ENCODE measurements at places on chromosomes 6 and 20.

GRCh38 chr6:33694401-33694931 lies 17.0 kb downstream of the UQCC2 start:
- DNase-seq: no peak

DNA sequence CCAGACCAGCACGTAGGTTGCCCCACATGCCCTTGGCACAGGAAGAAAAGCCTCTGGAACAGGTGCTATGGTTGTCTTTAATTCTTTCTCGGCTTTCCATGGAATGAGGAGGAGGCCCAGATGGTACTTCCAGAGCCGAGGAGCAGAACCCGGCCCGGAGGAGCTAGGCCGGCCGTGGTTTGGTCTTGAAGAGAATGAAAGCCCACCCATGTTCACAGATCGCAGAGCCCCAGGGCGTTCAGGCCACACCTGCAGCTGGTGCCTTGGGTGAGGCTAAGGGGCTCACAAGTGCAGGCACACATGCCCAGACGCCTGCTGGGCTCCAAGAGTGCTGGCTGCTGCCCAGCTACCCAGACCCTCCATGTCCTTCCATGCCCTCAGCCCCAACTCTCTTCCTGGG lies 20.0 kb downstream of the EDN3 start:
- no peak for DNase-seq

- no peak for DNase-seq
These were observed 816.3 kb downstream of the DHX35 start for GRCh38 chr20:39778431-39778830.

DNA sequence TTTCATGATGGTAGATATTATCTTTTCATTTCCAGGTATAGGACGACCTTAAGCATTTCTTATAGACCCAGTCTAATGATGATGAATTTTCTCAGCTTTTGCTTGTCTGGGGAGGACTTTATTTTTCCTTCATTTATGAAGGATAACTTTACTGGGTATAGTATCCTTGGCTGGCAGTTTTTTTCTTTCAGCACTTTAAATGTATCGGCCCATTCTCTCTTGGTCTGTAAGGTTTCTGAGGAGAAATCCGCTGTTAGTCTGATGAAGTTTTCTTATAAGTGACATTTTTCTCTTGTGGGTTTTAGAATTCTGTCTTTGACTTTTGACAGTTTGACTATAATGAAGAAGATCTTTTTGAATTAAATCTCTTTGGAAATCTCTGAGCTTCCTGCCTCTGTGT lies 144.7 kb upstream of the SLC22A23 start:
- DNase-seq: no peak

GRCh38 chr6:23561732-23562131 lies 564.3 kb upstream of the NRSN1 start:
- no peak for DNase-seq

DNA sequence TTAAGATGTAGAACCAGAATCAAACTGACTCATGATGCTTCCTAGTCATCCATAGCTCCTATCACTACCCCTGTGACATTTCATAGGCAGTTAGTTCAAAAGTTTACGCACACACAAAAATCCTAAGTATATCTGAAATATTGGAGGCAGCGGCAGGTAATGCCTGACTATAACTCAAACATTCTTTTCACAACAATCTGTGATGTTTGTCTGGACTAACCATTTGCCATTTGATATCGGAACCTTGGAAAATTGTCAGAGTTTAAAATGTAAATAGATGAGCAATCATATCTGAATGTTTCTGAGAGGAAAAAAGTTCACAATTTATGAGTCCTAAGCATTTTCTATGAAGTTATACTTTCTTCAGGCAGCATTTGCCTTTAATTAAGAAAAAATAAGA lies 1078.2 kb downstream of the EPHA7 start:
- DNase-seq: no peak

DNA sequence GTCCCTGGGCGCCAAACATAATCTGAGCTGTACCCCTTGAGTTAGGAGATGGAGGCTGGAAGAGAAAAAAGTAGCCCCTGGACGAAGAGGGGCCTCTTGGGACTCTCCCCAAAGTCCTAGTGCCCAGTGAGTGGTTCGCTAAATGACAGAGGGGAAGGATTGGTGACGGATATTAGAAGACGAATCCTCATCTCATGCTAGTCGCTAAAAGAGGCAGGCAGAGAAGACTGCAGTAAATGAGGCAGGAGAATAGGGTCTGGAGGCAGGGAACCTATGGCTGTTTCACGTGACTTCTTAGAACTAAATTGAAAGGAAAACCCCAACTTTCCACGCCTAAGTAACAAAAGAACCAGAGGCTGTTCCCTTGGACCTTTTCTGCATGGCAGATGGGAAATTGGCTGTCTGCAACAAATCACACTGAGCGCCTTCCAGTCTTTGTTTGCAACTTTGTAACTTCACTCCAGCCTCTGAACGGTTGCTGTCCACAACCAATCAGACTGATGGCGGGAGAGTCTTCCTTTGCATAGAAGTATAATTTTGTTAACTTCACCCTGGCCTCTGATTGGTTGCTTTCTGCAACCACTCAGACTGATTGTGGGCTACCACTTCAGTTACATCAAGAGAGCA lies 731 bp upstream of the RBL1 start:
- DNase-seq: no peak

DNA sequence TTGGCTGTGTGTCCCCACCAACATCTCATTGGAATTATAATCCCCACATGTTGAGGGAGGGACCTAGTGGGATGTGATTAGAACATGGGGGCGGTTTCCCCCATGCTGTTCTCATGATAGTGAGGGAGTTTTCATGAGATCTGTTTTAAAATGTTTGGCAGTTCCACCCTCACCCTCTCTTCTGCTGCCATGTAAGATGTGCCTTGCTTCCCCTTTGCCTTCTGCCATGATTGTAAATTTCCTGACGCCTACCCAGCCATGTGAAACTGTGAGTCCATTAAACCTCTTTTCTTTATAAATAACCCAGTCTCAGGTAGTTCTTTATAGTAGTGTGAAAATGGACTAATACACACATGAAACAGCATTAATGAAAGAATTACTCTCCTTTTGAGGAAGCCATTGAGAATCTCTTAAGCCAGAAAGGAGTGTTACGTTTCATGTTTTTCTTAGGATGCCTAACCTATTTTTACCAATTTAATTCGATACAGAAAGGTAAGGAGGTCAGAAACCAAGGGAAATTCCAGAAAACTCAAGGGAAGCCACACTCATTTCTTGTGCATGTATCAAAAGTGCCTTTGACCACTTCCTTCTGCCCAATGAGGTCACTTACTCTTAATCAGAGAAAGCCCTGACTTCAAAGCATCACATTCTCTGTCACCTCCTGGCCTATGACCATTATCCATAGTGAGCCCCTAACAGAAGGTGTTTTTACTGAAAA lies 24.7 kb upstream of the HINT3 start:
- DNase-seq: no peak

GRCh38 chr6:11174242-11174611 lies 58.2 kb downstream of the NEDD9 start:
- DNase-seq: no peak

DNA sequence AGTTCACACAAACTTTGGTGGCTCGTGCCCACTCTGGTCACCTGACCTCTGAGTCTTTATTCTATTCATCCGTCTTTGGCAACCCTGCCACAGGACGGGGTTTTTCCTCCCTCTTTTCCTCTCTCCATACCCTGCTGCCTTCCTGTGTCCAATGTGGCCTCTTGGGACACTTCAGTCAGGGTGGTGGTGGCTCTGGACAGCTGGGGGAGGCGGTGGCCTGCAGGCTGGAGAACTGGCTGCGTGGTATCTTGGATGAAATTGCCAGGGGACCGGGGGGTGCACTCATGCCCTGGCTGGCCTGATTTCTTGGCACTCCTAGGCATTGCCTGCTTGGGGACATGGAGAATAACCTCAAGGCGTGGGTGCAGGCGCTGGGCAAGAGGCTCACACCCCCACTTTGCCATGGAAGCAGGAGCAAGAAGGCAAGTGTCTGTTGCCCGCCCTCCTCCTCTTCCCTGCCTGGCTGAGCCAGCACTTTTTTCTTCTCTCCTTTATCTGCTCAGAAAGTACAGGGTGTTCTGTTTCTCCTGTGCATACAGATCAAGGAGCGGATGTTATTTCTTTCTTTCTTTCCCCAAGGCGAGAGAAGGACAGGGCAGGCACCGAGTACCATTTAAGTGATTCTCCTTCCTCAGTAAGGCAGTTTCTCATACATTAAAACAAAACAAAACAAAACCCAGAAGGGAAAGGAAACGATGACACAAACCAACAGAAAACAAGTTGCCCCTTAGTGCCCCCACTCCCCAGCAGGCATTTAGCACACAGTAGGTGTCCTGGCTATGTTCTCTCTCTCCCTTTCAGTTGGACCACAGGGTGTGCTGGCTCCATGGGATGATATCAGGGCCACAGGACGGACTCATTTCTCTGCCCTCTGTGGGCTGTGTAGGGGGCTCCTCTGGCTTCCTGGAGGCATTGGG lies 155.5 kb upstream of the RNF24 start:
- peak; percentile 53 for DNase-seq

- DNase-seq: peak; percentile 27
These were observed 197.0 kb downstream of the UTRN start for GRCh38 chr6:144482142-144482541.

DNA sequence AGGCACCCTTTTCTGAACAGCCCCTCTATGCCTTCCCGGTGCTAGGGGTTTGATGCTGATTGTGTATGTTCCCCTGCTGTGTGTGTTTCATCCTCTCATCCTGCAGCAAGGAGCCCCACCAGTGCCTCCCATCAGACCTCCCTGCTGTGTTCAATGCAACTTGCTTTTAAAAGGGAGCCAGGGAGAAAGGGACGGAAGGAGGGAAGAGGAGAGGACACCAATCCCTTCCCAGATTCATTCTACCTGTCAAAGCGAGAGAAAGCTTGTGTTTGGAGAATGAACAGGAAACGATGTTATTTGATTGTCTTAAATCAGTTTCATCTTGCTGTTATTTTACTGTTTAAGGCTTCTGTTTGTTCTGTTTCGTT lies 259.2 kb downstream of the ADGB start:
- peak; percentile 65 for DNase-seq

- no peak for DNase-seq
These were observed 2.5 kb downstream of the CHD6 start for GRCh38 chr20:41615676-41616075.

- no peak for DNase-seq
These were observed 270.0 kb upstream of the ZFP64 start for GRCh38 chr20:52461582-52461981.

DNA sequence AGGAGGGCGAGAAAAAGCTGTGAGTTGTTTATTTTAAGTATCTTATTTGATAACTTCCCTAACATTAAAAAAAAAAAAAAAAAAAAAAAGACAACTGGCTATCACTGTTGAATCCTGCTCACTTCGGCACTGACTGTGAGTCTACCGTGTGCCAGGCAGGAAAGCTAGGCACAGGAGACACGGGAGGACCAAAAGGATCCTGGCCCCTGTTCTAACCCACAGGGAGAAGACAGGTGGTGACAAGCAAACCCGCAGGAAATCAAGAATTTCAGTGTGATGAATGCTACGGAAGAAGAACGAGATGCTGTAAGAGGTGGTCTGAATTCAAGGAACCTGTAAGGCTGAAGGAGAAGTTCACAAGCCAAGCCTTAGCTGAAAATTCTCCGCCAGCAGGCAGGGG lies 94.7 kb upstream of the NFATC2 start:
- DNase-seq: no peak

DNA sequence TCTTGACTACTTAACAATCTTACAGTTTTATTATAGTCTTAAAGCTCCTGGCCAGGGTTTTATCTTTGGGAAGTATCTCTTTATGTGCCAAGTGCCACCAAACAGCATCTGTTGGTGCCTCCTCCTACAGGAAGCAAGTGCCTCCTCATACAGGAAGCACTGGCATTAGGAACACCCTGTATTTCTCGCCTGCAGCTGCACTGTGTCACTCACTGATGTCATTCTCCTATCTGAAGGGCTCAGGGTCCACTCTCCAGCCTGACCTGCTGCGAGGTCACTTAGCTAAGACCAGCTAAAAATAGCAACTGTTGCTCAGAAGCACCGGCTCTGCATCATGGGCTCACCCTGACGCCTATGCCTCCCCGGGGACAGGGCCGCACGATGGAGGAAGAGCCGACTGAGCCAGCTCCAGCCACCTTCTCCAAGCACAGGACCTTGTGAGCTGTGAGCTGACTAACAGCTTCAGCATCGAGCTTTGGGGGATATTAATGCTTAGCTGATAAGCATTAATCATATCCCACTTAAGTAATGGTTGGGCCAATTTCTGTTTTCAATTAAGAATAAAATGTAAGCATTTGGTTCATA lies 66.3 kb upstream of the CD93 start:
- DNase-seq: no peak

- DNase-seq: no peak
These were observed 195.5 kb upstream of the PRDM1 start for GRCh38 chr6:105890521-105891244.

- DNase-seq: no peak
These were observed 4.1 kb downstream of the MTRES1 start for GRCh38 chr6:107032051-107032450.

GRCh38 chr6:35320031-35320410 lies 22.3 kb upstream of the PPARD start:
- DNase-seq: no peak

DNA sequence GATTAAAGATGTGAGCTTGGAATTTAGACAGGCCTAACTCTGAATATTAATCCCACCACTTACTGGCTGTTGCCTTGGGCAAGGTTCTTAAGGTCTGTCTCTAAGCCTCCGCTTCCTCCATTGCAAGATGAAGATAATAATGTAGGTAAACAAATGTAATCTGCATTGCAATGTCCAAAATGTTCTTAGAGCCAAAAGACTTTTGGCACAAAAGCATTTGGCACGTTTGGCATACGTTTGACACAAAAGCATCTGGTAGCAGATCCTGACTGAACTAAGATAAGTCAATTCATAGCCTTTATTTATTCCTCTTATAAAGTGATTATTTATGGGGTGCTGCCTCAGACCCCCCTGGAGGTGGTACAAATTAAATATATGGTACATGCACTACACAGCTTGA lies 229.9 kb upstream of the STXBP5 start:
- DNase-seq: no peak

DNA sequence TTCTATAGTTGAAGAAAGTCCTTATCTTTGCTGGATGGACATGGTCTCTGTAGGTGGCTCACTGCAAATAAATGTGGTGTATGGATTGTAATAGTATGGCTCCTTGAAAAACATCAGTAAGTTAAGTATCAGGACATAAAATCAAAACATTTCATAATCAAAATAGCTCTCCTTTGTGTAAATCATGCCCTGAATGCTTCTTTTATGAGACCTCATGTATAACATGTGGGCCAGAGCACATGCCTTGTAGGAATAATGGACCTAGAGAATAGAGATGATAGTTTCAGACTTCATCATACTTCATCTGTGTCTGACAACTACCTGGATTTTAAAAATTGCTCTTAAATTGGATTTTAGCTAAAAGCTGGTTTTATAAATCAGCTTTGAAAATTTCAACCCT lies 159.9 kb downstream of the ASCC3 start:
- DNase-seq: no peak

GRCh38 chr6:87941556-87942358 lies 105.9 kb upstream of the SPACA1 start:
- DNase-seq: no peak

- DNase-seq: no peak
These were observed 557 bp upstream of the DHX35 start for GRCh38 chr20:38961530-38962043.

DNA sequence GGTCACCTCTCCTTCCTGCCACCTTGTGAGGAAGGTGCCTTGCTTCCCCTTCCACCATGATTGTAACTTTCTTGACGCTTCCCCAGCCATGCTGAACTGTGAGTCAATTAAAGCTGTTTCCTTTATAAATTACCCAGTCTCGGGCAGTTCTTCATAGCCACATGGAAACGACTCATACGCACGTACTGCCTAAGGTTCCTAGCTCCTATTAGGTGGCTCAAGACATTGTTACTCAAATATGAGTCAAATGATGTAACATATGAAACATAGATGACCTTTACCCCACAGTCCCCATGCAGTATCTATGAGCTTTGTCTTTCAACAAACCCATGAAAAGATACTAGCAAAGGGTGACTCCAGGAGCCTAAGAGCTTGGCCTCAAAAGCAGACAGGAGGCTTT lies 98.3 kb downstream of the SIM1 start:
- no peak for DNase-seq
